SHP77 treated with DMSO at 0.1 percent for 48 hours (cell line): ENCODE measurements at places on chromosomes 2 and 18.

- no peak for DNase-seq
Measured at GRCh38 chr2:19128148-19128547, 230.3 kb downstream of the OSR1 start.

GRCh38 chr2:193476171-193476800, 1281.6 kb upstream of the TMEFF2 start:
- DNase-seq = no peak

- no peak for DNase-seq
Measured at GRCh38 chr2:18924886-18925285, 335.5 kb upstream of the NT5C1B start.

DNA sequence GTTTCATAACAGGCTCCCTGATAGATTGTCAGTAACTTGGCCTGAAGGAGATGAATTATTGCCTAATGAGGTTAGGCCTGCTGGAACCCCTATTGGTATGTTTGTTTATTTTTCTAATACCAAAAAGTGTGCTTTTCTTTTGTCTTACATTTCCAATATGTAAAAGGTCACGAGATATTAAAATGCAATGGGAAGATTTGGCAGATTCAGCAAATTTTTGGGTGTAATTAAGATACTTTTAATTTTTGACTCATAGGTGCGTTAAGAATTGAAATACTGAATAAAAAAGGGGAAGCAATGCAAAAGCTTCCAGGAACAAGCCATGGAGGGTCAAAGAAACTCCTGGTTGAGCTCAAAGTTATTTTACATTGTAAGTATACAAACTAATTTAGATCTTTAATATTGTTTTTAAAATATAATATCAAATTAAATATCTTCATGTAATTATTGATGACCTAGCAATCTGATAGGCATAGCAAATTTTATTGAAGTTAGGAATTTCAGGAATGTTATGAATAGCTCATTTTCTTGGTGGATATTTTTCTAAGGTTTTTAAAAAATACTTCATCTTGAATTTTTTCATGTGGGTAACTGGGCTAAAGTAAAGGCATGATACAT, 52.1 kb downstream of the SMCHD1 start:
- no peak for DNase-seq

GRCh38 chr18:73431620-73432019, 563.8 kb upstream of the NETO1 start:
- no peak for DNase-seq
